ENCODE measurements at places on chromosomes 12 and 14. TPM values are rescaled to one million over a fixed set of nuclear protein-coding genes. Genes with fewer than 3 reads are reported as not detected.

The RTN1 gene
- polyA plus RNA-seq = 19.7 TPM

The NYNRIN gene
- 3.4 TPM for polyA plus RNA-seq

DNA sequence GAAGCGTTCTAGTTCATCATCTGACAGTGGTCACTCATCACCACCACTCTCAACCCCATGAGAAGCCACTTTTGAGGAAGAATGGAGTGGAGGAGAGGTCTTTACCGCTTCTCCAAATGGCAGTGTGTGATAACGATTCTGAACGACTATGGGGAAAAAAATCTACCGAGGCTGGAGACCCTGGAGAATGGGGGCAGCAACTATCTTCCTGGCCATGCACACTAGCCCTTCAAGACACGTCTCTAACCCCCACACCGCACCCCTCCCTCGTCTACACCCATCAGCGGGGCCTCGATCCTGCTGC lies 365 bp downstream of the ING4 start:
- H3K27me3 ChIP-seq = no peaks in the 10 kb centered on the region
- no peaks in the 10 kb centered on the region for H3K36me3 ChIP-seq
- DNase-seq = no peak
- H3K27ac ChIP-seq = no peak overlapping the region

- no peaks in the 10 kb centered on the region for H3K4me1 ChIP-seq
- H3K4me3 ChIP-seq = no peak overlapping the region
- H3K27ac ChIP-seq = no peak overlapping the region
Observed at GRCh38 chr14:65972891-65973290, 513.3 kb upstream of the CCDC196 start.

- H3K27me3 ChIP-seq = no peaks in the 10 kb centered on the region
- H3K27ac ChIP-seq = no peak overlapping the region
- no peak overlapping the region for H3K4me3 ChIP-seq
- no peaks in the 10 kb centered on the region for H3K36me3 ChIP-seq
- H3K4me1 ChIP-seq = peaks cover 20% of the 10 kb centered on the region
- no peak for DNase-seq
Observed at GRCh38 chr14:74936731-74937130, 13.7 kb upstream of the RPS6KL1 start.

DNA sequence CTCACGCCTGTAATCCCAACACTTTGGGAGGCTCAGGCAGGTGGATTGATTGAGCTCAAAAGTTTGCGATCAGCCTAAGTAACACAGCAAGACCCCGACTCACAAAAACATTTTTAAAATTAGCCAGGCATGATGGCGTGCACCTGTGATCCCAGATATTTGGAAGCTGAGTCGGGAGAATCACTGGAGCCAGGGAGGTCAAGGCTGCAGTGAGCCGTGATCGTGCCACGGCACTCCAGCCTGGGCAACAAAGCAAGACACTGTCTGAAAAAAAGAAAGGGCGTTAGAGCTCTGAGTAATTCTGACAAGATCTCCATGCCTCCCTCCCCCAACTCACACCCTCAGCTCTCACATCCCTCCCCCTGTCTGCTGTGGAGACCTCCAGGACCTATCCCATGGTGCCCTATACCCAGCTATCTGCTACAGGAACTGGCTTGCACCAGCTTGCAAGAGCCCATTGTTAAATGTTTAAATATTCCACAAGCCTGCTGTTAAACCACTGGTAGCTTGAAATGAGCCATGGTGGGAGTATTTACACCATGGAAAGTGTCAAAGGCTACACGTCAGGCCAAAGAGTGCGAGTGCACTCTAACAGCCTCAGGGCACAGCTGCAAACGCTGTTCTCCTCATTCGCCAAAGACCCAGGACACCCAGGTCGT lies 35.1 kb upstream of the PPP2R5C start:
- H3K27me3 ChIP-seq = no peaks in the 10 kb centered on the region
- no peaks in the 10 kb centered on the region for H3K4me1 ChIP-seq
- no peaks in the 10 kb centered on the region for H3K36me3 ChIP-seq
- H3K4me3 ChIP-seq = no peak overlapping the region

DNA sequence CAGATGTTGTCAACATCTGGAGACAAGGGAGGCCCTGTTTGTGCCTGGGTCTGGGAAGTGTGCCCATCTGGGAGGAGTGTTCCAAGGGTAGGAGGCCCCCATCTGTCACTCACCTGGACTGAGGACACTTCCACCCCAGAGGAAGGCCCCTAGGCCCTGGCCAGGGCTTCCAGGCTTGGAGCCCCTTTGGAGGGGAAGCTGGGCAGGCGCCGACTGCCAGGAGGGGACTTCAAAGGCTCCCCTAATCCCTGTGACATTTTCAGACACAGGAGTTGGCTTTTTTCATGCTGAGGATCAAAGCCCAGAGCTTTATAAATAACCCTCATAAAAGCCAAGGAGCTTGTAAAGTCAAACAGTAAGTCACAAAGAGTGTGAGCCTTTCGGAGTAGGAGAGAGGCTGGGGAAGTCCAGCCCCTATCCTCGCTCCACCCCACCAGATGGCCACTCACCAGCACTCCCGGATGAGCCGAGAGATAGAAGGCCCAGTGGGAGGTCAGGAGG lies 17.6 kb upstream of the FAM222A start:
- H3K36me3 ChIP-seq = no peaks in the 10 kb centered on the region
- H3K4me1 ChIP-seq = no peaks in the 10 kb centered on the region
- no peak for DNase-seq
- no peak overlapping the region for H3K4me3 ChIP-seq
- H3K27me3 ChIP-seq = no peaks in the 10 kb centered on the region

DNA sequence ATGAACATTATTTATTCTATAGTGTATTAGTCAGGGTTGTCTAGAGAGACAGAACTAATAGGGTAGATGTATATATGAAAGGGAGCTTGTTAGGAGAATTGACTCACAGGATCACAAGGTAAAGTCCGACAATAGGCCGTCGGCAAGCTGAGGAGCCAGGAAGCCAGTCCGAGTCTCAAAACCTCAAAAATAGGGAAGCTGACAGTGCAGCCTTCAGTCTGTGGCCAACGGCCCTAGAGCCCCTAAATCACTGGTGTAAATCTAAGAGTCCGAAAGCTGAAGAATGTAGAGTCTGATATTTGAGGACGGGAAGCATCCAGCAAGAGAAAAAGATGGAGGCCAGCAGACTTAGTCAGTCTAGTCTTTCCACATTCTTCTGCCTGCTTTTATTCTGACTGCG lies 912.2 kb downstream of the FLRT2 start:
- no peak overlapping the region for H3K27ac ChIP-seq
- H3K4me3 ChIP-seq = no peak overlapping the region
- DNase-seq = no peak
- H3K27me3 ChIP-seq = no peaks in the 10 kb centered on the region

GRCh38 chr12:108750526-108750925 lies 19.2 kb upstream of the CORO1C start:
- H3K36me3 ChIP-seq = no peaks in the 10 kb centered on the region
- DNase-seq = no peak
- H3K4me1 ChIP-seq = no peaks in the 10 kb centered on the region
- H3K4me3 ChIP-seq = no peak overlapping the region
- H3K27ac ChIP-seq = no peak overlapping the region
- H3K27me3 ChIP-seq = no peaks in the 10 kb centered on the region

GRCh38 chr12:46959502-46959901 lies 119.9 kb upstream of the PCED1B start:
- H3K4me3 ChIP-seq = no peak overlapping the region
- H3K36me3 ChIP-seq = no peaks in the 10 kb centered on the region
- H3K4me1 ChIP-seq = peaks cover 20% of the 10 kb centered on the region
- H3K27ac ChIP-seq = no peak overlapping the region
- H3K27me3 ChIP-seq = no peaks in the 10 kb centered on the region

DNA sequence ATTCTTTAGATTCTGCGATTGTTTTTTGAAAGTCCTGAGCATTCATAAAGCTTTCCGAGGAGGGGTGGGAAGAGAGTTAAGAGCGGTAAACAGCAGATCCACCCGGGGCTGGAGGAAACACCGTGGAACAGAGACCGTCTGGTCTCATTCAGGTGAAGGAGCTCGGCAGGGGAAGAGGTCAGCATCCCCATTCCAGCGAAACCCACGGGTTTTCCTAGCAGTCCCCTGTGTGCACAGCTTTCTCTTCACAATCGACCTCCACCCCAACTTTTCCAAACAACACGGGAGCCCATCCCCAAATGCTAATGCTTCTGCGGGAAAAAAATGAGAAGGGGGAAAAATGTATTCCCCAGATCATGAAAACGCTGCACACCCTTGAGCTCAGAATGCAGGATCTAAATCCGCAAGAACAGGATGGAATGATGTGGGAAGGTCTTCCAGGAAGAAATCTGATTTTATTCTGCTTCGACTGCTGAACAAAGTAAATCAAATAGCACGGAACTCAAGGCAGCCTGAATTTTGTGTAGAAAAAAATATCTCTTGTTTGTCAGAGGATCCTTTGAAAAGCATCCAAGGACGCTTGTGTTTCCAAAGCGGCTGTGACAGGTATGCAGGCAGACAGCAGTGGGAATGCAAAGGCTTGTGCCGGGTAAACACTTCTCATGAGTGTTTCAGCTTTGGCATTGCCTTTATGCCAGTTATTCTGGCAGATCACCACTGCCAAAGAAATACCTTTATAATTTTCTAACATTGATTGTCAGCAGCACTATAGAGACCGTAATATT lies 128.8 kb downstream of the NDUFA12 start:
- DNase-seq = peak; percentile 37
- no peaks in the 10 kb centered on the region for H3K36me3 ChIP-seq
- H3K27ac ChIP-seq = no peak overlapping the region
- H3K27me3 ChIP-seq = peaks cover 21% of the 10 kb centered on the region
- H3K4me1 ChIP-seq = peaks cover 15% of the 10 kb centered on the region
- peak overlapping the region; percentile 73 for H3K4me3 ChIP-seq

DNA sequence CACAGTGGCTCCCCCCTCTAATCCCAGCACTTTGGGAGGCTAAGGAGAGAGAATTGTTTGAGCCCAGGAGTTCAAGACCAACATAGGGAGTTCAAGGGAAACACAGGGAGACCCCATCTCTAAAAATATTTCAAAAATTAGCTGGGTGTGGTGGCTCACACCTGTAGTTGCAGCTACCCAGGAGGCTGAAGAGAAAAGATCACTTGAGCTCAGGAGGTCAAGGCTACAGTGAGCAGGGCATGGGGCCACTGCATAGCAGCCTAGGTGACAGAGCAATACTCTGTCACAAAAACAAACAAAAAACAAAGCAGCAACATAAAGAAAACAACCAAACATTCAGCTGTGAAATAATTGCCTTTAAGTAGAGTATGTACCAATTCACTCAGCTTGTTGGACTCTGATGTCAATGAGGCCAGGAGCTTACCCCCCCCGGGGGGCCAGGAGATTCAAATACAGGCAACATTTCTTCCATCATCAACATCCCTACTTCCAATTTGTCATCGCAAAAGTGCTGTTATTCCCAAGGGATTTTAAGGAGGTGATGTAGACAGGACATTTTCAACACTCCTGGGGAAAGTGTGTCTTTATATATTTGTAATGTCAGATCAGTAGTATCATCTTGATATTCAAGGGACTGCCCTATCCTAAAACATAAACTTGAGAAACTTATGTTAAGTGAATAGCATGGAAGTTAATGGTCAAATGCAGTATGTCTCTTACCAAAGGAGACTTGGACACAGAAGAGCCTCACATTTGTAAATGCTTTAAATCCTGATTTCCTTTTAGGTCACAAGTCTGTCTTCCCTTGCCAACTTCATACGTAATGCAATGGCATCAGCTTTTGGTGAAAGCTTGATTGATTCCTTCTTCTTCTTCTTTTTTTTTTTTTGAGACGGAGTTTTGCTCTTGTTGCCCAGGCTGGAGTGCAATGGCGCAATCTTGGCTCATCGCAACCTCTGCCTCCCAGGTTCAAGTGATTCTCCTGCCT lies 40.6 kb upstream of the AEBP2 start:
- no peaks in the 10 kb centered on the region for H3K36me3 ChIP-seq
- DNase-seq = no peak
- H3K27me3 ChIP-seq = no peaks in the 10 kb centered on the region
- H3K4me3 ChIP-seq = no peak overlapping the region
- no peaks in the 10 kb centered on the region for H3K4me1 ChIP-seq

- DNase-seq = no peak
- no peaks in the 10 kb centered on the region for H3K27me3 ChIP-seq
- no peak overlapping the region for H3K27ac ChIP-seq
- no peaks in the 10 kb centered on the region for H3K4me1 ChIP-seq
- H3K4me3 ChIP-seq = no peak overlapping the region
- H3K36me3 ChIP-seq = no peaks in the 10 kb centered on the region
Observed at GRCh38 chr12:76901628-76902380, 23.0 kb upstream of the CSRP2 start.

DNA sequence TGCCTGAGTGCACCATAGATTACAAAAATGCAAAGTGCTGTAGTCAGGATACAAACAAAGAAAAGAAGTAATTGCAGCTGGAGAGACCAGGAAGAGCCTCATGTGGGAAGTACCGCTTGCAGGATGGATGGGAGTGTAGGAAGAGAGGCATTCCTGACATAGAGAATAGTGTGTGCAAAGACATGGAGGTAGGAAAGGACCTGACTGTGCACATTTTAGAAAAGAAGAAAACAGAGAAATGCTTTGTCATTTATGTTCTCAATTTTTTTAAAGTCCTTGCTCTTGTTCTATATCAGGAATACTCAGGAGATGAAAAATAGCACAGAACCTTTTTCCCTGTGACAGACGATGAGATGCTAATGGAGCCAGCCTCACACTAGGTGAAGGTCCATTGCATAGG lies 358.7 kb upstream of the TMPO start:
- no peak overlapping the region for H3K4me3 ChIP-seq
- DNase-seq = no peak
- no peaks in the 10 kb centered on the region for H3K36me3 ChIP-seq
- no peak overlapping the region for H3K27ac ChIP-seq
- H3K27me3 ChIP-seq = no peaks in the 10 kb centered on the region

- H3K4me1 ChIP-seq = peaks cover 17% of the 10 kb centered on the region
- no peak for DNase-seq
- H3K36me3 ChIP-seq = no peaks in the 10 kb centered on the region
- no peak overlapping the region for H3K27ac ChIP-seq
- no peak overlapping the region for H3K4me3 ChIP-seq
Observed at GRCh38 chr14:105397350-105397931, 897 bp upstream of the TEX22 start.

GRCh38 chr14:29089849-29090248 lies 323.3 kb downstream of the FOXG1 start:
- no peaks in the 10 kb centered on the region for H3K36me3 ChIP-seq
- no peaks in the 10 kb centered on the region for H3K4me1 ChIP-seq
- H3K4me3 ChIP-seq = no peak overlapping the region
- no peaks in the 10 kb centered on the region for H3K27me3 ChIP-seq

- H3K4me3 ChIP-seq = no peak overlapping the region
- no peaks in the 10 kb centered on the region for H3K4me1 ChIP-seq
- H3K27ac ChIP-seq = no peak overlapping the region
Observed at GRCh38 chr14:50647282-50647681, 20.8 kb downstream of the SAV1 start.

All from adrenal gland (tissue), 19 donors.